ENCODE measurements at places on chromosomes 6 and 20.
A peak's percentile ranks its signal among the peaks of the same experiment; 100 is the strongest.

- no peak for DNase-seq
Observed at GRCh38 chr20:25042531-25043498, 15.1 kb downstream of the ACSS1 start.

DNA sequence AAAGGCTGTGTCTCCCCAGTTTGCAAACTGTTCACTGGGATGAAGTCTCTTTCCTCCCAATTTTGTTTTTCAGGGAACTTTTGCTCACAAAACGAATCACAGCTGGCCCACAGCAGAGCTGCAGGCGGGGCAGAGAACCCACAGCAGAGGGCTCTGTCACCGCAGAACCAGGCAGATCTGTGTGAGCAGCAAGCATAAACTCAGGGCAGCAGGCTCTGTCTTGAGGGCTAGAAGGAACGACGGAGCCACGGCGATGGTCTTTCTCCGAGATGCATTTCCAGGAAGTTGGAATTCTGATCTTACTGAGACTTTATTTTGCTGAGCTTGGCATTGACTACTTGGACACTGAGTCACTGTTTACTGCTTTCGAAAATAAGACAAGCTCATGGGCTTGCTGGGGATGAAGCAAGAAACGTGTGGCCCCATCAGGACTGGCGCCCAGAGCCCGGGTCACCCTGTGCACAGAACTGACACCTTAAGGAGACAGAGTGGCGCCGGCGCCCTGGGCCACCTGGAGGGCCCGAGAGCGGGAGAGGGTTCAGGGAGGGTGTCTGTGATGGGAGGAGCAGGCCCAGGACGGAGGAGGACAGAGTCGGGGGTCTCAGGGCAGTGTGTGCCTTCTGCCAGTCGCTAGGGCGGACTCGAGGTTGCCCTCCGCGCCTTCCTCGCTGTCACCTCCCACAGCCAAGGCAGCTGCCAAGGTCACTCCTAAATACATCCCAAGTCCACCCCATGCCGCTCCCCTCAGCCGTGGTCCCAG, 106.3 kb upstream of the NXT1 start:
- DNase-seq: no peak

GRCh38 chr20:52830598-52830997, 141.6 kb upstream of the TSHZ2 start:
- DNase-seq: no peak

- no peak for DNase-seq
Observed at GRCh38 chr6:16736856-16737775, 24.1 kb downstream of the ATXN1 start.

GRCh38 chr6:156912431-156912830, 135.3 kb downstream of the ARID1B start:
- no peak for DNase-seq

DNA sequence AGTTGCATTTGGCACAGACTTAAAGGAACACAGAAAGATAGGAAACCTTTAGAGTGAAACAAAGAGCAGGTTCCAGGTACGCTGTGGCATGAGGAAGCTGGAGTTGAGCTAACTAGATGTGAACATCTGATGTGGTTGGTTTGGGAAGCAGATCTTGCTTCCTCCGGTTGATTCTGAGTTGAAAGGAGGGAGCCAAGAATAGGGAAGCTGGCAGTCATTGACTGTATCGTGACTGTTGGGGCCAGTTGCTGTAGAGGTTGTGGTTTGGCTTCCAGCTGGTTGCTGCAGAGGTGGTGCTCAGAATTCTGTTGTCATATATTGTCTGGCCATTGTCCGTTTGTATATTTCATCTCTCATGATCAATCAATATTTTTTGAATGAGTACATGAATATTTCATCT, 325.9 kb downstream of the PLCB1 start:
- DNase-seq: no peak

GRCh38 chr6:92125681-92126080, 1293.7 kb downstream of the EPHA7 start:
- DNase-seq: peak; percentile 19

GRCh38 chr6:163281634-163282033, 132.9 kb upstream of the QKI start:
- DNase-seq: no peak

DNA sequence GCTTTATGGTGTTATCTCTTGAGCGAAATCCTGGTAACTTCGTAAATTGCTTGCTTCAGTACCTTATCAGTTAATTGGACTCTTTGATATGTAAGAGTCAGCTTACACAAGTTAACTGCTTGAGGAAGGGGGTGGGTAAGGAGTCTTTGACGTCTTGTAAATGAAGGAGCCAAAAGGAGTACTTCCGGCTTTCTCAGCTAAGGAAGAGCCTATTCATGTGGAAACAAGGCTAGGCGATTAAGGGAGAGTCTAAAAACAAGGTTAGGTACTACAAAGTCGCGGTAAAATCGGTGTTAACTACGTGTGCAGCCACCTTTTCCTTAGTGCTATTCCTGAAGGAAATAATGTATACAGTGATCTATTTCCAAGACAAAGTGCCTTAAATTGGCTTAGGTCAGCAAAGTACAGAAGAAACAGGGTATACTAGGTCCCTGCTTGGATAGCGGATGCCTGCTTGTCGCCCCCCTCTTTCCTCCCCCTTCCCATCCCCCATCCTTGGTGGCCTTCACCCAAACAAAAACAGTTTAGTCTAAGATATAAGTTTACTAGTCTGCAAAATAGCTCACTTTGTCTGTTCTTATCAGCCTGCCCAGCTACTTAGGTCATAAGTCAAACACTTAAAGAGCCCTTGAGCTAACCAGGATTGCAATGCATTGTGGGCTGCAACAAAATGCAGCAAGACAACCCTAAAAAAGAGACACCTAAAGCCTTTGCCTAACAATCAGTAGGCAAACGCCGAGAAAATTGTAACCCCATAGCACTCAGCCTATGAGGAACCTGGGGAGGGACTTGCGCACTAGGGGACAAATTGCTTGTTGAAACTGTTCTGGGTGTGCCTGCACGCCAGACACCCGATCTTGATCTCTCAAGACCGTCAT, 147.3 kb downstream of the TRIM27 start:
- no peak for DNase-seq

DNA sequence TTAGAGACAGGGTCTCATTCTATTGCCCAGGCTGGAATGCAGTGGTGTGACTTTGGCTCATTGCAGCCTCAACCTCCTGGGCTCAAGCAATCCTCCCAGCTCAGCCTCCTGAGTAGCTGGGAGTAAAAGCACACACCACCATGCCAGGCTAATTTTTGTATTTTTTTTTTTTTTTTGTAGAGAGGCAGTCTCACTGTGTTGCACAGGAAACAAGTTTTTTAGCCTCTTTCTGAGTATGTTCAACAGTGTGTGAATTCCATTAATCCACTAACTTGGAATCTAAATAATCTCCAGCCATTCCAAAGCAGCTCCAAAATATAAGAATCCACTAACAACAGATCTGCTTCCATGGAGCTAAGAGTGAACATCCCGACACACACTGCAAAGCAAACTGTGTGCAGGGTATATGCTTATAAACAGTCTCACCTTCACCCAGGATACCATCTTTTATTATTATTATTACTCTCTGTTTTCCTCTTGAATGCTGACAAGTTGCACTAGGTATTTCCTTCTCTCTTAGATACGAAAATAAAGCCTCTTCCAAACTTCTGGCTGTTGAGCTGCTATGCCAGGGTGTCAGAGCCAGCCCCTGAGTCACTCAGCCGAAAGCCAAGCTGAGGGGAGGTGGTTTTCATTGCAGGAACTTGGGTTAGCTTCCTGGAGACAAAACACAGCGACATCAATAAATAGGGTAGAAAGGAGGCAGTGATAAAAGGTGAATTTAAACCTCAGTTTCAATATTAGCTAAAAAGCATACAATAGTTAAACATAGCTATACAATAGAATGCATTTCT, 264.9 kb downstream of the HIVEP2 start:
- DNase-seq: no peak

- DNase-seq: no peak
Observed at GRCh38 chr6:105753620-105754211, 332.4 kb upstream of the PRDM1 start.

DNA sequence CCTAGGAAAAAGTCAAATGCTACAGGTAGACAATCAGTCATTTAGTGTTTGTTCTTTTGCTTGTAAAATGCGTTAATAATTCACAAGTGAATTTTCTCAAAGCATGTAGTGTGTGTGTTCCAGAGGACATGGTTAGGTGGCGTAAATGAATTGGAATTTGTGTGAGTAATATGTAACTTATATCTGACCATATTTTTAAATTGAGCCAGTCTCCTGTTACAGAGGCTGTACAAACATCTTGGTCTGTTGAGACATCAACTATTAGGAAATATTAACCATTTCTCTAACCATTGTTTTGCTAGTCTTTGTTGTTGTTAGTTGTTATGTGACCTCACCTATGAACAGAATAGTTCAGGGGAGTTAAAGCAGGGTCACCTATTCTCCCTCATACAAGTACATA, 22.7 kb downstream of the MCM8 start:
- DNase-seq: no peak

DNA sequence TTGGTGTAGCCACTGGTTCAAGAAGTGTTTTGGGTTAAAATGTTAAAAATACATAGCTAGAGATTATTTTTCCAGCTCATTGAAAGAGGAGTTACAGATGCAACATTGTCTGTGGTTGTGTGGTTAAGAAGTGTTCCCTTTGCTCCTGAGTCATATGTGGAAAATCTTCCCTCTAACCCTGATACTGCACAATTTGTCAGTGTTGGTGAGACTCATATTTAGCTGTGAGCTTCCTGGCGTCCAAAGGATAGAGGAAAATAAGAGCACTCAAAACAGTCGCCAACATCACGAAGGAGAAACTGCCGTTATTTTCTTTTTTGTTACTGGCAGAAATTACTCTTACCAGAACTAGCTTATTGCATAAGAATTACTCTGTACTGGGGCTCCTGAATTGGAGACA, 250.4 kb downstream of the CDH4 start:
- DNase-seq: no peak

Data from NCI-H2171 treated with DMSO at 0.1 percent for 48 hours (cell line).